Stimulated activated CD4-positive, alpha-beta T cell treated with anti-CD3 and anti-CD28 coated beads, Interleukin-4, amount 100 ng/mL, for 4 hours (primary cell): ENCODE measurements at places on chromosomes 5 and 9.

GRCh38 chr9:126581893-126582292 lies 31.8 kb upstream of the LMX1B start:
- DNase-seq: no peak

- no peak for DNase-seq
These were observed 1542.2 kb upstream of the CDH9 start for GRCh38 chr5:28580616-28581015.

DNA sequence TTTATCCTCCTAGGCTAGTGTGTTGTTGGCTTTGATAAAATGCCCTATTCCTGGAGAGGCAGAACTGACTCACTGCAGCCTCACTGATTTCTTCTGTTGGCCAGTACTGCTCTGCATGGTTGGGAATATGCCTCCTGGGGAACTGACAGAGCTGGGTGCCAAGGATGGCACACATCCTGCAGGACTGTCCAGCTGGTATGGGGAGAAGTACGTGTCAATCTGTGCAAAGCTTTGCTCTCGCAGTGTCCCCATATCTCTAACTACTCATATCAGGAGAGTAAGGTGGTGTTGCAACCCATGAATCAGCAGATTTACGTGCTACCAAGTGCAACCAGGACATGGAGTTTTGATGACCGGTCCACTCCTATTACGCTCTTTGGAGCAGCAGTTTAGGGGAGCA lies 74.7 kb downstream of the TEK start:
- no peak for DNase-seq

DNA sequence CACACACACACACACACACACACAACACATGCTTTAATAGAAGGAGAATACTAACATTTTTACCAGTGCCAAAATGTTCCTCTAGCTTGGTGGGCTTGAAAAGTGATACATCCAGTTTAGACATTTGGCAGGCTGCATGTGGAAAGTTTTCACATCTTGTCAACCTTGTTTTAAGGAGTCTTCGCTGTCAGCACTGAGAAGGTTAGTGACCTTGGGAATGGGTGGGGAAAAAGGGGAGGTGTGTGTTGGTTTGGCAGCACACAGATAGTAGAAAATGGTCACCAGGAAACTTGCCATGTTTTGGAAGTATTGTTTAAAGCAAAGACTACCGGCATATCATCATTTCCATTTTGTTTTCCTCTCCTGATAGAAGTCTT lies 346.5 kb upstream of the ADAMTSL1 start:
- DNase-seq: no peak

DNA sequence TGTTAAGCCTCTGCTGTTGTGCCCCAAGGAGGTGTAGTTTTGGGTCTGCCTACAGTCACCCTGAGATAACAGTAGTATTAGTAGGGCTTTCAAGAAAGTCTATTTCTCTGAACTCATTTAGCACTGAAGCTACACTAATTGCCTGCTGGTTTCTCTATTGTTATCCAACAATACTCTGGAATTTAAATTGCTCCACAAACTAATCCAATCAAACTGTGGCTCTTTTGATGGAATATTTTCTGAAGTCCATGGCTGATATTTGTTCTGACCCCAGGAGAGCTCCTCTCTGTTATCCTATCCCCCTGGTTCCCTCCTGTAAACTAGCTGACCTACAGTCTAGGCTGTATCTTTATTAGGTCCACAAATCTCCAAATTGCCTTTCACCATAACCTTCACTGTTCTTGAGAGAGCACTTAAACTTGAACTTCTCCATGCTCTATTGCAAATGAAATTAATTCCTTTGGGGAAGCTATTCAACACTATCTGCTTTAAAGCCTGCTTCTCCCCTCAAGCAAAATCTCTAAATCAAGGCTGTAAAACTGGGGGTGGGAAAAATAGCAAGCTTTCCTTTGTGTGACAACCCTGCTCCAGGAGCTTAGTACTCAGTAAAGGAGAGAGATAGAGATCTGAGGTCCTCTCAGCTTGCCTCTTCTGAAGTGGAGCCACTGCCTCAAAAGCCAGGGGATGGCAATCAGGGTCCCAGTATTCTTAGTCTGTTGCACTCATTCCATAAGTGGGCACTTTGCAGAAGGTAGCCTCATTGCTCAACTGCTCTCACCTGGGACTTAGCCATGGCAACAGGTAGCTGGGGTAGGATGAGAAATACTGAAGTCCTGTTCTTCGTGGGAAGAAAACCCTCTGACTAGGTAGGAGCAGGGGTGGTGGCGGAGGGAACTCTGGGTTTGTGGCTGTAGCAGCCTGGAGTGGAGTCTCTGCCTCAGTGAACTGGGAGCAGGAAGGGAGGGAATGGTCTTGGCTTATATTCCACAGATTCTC lies 110.9 kb downstream of the MACIR start:
- no peak for DNase-seq

- no peak for DNase-seq
These were observed 885 bp downstream of the MPDZ start for GRCh38 chr9:13278368-13279246.

DNA sequence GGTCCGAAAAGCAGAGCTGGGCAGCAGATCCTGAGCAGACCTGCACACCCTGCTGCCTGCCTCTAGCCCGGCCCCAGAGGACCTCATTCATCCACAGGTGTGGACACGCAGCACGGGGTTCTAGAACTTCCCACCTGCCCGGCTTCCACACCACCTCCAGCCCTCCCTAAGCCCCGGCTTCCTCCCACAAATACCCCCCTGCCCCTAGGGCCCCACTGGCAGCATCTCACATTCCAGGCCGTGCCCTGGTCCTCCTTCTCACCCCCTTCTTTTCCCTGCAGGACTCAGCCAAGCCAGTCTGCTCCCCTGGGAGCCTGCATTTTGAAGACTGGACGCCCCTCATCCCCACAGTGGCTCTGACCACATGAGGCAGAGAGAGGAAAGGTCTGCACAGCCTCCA lies 138.9 kb downstream of the ADAMTS2 start:
- DNase-seq: no peak

GRCh38 chr5:2863675-2864433 lies 112.4 kb upstream of the IRX2 start:
- no peak for DNase-seq

GRCh38 chr9:69867081-69867814 lies 46.6 kb downstream of the CFAP95 start:
- DNase-seq: no peak

- no peak for DNase-seq
These were observed 1.7 kb downstream of the SLC1A3 start for GRCh38 chr5:36607838-36608783.

DNA sequence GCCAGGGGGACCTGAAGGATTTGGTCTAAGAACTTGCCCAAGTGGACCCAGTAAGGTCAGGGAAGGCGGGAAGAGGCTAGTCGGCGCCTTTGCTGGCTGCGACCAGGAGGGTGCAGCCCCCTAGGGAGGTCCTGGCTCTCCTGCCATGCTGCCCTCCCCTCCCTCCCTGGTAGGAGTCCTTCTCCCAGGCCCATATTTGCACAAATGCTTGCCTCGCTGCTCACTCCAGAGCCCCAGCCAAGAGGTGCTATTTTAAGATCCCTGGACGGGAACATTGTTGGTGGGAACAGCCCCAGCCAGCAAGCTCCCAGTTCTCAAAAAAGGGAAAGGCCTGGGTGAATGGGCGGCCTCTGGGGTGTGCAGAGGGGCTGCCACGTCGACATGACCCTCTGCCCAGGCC lies 4.3 kb upstream of the IL17B start:
- no peak for DNase-seq

DNA sequence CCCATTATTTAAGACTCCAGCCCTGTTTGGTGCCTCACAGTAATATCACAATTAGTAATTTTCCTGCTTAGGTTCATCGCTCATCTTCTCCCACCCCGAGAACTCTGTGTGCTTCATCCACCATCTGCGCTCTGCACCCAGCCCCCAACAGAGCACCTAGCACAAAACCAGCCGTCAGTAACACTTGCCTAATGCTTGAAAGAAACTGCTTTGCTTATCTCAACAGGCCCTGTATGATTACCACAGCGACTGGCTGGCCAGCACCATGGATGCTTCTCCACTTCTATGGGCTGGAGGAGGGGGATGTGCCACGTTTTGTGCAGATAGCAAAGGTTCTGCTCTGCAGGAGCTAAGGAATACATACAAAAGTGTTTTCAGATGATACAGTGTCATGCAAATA lies 166.8 kb downstream of the SPOCK1 start:
- DNase-seq: no peak

DNA sequence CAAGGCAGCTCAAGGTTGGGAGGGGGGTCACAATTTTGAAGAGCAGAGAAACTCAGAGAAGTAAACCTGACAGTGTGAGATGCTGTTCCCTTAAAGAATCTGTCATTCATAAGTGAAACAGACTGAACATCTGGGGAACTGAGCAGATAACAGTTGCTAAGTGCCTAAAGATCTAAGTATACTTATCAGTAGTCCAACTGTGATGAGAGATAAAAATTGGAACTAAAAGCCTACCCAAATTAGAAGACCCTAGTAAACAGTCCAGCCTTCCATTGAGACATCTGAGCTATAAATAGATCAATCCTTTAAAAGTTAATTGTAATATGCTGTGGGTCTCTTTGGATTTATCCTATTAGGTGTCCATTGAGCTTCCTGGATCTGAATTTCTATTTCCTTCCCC lies 692.8 kb upstream of the ZNF608 start:
- DNase-seq: no peak

- DNase-seq: no peak
These were observed 37.7 kb downstream of the TNC start for GRCh38 chr9:115080242-115080641.

DNA sequence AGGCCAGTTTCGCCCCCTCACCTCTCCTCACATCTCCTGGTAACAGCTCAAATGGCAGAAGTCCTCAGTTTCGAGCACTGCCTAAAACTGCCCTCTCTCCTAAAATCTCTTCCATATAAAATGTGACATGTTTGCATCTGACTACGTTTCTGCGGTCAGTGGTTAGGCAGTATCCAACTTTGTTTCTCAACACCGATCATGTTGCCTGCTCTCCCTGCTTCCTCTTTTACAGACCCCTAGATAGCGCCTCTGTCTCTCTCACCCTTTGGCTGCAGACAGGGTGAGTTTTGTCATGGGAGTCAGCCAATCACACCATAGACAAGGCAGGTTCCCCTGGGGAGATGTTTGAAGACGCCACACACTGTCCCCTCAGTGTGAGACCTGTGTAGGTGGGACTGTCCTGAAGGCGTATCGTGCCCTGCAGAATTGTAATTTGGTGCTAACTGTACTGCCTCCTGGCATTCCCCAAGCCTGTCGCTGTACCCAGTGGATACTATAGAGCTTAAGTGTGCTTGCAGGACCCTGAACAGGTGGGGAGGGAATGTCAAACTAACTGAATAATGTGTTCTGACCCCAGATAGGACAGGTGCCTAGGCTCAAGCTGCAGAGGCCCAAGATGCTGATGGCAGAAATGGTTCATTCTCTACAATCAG lies 1.1 kb downstream of the HEXB start:
- no peak for DNase-seq

DNA sequence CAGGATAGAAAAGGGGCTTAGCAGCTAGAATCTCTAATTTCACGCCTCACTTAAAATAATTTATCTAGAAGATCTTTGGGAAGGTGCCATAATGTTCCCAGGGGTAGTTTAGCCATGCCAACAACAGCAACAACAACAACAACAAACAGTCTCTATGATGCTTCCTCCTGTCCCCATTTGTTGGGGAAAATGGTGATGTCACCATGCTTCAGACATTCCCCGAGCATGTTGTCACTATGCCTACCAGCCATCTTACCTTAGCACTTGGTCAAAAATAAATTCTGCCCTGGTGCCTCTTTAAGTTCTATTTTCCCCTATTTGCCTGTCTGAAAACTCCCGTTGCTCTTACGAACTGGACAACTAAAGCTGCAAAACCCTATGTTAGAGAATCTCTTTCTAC lies 76.6 kb downstream of the KCNN2 start:
- DNase-seq: no peak

- no peak for DNase-seq
These were observed 2.3 kb downstream of the IL4 start for GRCh38 chr5:132675936-132676689.

DNA sequence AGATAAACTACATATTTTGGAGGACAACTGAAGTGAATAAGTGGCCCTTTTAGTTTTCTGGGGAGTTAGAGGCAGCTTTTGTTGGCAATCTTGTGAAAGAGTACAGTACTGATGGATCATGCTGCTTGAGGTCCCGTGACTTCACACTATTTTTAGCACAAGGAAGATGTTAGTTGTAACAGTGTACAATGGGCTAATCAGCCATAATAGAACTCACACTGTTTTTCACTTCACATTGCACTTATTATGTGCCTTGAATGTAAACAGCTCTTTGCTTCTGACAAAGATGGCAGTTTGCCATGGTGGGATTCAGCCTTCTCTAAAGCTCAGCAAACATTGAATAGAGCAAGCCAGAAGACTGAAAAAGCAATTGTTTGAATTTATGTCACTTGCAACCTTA lies 176.7 kb upstream of the ZNF608 start:
- no peak for DNase-seq

GRCh38 chr5:96708600-96708999 lies 46.4 kb downstream of the CAST start:
- DNase-seq: no peak

GRCh38 chr9:126106404-126106803 lies 220.2 kb upstream of the MVB12B start:
- DNase-seq: no peak

- DNase-seq: no peak
These were observed 14.3 kb downstream of the JADE2 start for GRCh38 chr5:134539732-134540131.

DNA sequence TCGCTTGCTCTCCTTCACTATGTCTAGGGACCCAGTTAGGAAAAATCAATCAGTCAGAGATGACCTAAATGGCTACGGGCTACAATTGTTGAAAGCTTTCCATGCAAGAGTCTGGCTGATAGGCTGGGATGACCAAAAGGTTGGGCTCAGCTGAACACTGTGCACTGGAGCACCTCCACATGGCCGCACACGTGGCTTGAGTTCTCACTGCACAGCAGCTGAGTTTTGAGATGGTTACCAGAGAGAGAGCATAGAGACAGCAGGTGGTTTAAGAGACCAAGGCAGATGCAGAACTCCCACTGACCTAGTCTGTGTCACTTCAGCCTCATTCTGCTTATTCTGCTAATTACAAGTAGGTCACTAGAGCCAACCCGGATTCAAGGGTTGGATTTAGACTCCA lies 2354.8 kb upstream of the C9orf72 start:
- no peak for DNase-seq

DNA sequence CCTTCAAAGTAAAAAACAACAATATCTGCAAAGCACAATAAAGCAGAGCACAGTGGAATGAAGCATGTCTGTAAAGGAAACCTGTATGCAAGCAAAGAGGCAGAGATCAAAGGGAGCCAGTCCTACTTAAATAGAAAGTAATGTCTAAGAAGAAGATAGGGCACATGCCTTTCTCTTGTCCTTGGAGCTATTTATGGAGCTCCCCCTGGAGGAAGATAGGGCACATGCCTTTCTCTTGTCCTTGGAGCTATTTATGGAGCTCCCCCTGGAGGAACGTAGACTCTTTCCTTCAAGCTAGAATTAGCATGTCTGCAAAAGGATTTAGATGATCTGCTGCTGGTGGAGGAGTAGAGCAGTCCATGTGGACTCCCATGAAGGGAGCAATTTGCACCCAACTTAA lies 168.1 kb upstream of the RASEF start:
- DNase-seq: no peak

GRCh38 chr5:31393126-31393525 lies 138.8 kb downstream of the DROSHA start:
- DNase-seq: no peak

GRCh38 chr9:4742246-4742645 lies 1.2 kb upstream of the AK3 start:
- no peak for DNase-seq
